GOT3 (cell line): ENCODE measurements at places on chromosomes 11 and 22.

- DNase-seq = no peak
These were observed 8.3 kb downstream of the FTH1 start for GRCh38 chr11:61959114-61959513.

GRCh38 chr11:9280655-9281301 lies 15.6 kb upstream of the DENND5A start:
- DNase-seq = no peak

- no peak for DNase-seq
These were observed 309.7 kb downstream of the TMEM135 start for GRCh38 chr11:87347441-87347840.

DNA sequence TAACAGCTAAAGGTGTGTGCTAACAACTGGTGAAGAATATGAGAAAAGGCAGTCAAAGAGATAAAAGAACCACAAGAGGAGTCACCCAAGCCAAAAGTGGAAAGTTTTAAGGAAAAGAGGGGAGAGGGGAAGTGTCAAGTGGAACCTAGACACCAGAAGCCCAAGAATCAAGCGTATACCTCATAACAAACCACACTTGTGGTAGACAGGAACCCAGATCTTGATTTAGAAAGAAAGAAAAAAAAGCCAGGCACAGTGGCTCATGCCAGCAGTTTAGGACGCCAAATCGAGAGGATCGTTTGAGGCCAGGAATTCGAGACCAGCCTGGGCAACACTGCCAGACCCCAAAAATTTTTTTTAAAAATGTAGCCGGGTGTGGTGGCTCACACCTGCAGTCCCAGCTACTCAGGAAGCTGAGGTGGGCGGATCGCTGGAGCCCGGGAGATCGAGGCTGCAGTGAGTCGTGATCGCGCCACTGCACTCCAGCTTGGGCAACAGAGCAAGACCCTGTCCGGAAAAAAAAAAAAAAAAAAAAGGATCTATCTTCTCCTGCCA lies 877 bp downstream of the SLC25A17 start:
- no peak for DNase-seq

DNA sequence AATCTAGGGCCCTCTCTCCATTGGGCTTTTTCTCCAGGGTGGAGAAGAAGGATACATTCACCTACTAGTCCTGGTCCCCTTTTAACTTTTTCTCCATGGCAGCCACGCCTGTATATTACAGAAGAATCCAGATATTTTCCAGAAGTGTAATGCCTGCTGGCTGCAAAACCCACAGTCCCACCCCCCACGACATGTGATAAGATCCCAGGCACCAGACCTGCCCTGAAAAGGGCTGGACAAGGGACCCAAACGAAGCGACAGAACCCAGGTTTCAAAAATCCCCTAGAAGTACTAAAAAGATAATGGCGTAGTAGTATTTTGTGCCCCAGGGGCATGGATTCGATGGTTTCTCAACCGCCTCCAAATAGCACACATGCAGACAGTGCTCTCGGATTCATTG lies 2.8 kb downstream of the WT1 start:
- DNase-seq = no peak

DNA sequence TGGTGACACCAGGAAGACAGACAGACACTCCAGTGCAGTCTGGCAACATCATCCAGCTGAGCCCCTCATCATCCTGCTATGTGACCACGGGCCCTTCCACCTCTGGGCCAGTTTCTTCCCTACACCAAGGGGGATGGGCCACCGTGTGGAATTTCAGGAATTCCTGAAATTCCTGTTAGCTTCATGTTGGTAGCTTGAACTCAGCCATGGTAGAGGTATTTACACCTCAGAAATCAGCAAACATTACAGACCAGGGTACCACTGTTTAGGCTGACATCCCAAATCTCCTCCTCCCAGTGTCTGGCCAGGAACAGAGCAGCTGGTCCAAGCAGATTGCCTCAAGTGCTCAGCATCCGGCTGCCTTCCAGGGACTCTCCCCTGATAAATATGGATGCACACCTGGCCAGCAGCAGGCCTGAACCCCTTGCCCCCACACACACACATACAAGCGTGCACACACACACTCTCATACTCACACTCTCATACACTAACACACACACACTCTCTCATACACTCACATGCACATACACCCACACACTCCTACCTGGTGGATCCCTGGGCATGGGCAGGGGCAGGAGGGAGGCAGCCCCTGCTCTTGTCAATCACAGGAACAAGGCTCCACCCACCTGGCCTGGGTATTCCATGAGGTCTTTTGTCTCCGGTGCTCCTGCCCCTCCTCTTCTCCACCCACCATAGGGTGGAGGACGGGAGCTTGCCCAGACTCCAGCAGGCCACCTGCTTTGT lies 85.2 kb downstream of the BUD13 start:
- DNase-seq = no peak

DNA sequence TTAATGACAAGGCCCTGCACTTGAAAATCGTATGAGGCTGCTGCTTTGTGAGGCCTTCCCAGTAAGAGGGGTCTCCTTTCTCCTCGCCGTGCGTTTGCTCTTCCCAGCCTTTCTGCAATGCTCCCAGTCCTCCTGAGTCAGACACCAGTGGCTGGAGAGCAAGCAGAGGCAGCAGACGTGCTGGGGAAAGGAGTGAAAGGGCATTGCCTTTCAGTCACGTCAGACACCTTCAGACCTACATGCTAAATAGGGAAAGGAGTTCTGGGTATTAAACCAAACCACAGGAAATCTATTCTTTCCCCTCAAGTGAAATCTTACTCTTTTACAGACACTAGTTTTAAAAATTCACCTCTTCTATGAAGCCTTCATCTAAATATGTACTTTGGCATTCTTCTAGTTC lies 274.8 kb downstream of the NTM start:
- DNase-seq = no peak

- DNase-seq = no peak
These were observed 7.3 kb downstream of the PAX6 start for GRCh38 chr11:31803813-31804311.

GRCh38 chr11:132519241-132519815 lies 1013.0 kb downstream of the OPCML start:
- no peak for DNase-seq

DNA sequence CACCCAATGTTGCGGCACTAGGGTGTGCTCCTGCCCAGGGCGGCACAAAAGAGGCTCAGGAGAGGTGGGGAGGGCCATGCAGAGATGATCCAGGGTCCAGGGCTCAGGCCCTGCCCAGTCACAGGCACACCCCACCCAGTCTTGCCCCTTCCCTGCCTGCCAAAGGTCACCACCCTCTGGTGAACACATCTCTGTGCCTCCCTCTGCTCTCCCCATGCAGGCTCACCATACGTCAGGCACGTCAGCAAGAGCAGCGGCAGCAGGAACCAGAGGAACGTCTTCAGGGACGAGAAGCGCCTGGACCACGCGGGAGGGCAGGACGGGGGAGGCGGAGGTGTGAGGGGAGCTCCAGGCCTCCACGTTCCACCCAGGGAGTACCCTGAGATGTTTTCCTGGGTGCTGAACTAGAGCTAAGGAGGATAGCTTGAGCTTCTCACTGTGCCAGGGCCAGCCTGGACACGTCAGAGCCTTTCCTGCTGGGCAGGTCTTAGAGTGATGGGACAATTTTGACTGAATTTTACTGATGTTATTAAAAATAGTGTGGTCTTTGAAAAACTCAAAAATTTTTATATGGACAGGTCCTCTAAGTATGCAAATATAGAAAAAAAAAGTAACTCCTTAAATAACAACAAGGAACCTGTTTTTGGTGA lies 7.2 kb downstream of the SUN2 start:
- no peak for DNase-seq

- no peak for DNase-seq
These were observed 5.7 kb upstream of the TMEM41B start for GRCh38 chr11:9320047-9320446.

- no peak for DNase-seq
These were observed 37.0 kb upstream of the FTH1 start for GRCh38 chr11:62004473-62004872.

GRCh38 chr11:13480198-13480597 lies 15.6 kb downstream of the PTH start:
- no peak for DNase-seq

DNA sequence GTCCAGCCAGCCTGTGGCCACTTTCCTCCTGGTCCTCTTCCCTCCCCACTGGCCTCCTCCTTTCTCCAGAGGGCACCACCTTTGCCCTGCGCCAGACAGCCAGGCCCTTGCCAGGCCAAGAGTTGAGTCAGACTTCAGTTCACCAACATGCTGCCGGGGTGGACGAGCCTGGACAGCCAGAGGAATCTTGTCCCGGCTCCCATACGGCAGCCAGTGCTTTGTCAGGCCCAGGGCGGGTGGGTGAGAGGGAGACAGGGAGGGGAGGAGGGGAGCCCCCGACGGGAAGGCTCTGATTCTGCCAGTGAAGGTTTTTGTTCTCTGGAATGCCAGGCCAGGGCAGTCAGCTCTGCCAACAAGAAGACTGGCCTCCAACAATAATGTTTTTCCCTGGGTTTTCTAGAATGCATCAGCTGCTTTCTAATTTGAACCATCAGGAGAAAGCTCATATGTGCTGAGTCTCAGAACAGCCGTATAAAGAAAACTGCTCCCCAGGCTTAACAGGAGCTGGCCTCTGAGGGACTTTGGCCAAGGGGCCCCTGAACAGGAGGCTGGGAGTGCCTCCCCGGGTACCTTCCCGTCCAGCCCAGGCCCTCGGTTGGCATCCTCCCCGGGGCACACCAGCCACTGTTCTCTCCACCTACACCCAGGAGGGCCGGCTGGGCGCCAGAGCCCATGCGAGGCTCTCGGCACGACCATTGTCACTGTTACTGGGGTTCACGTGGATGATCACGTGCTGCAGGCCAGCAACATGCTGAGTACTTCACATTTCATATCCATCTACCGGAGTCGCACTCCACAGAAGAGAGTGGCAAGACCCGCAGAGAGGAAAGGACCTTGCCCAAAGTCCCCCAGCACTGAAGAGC lies 28.6 kb downstream of the LIF start:
- DNase-seq = no peak

- no peak for DNase-seq
These were observed 907 bp downstream of the SERPINH1 start for GRCh38 chr11:75562836-75563484.

DNA sequence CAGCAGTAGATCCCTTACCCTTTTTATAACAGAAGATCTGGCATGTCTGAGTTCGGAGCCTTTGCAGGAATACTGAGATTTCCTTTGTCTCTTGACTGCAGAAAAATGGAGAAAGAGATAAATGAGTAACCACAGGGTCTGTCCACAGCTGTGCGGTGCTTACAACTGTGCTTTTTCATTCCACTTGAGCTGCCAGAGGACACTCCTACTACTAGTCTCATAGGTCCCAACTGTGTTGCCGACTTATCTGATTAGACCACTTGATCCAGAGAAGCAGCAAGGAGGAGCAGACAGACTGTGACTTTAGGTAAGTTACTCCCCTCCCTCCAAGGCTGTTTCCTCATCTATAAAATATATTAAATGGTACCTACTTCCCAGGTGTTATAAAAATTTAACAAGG lies 17.5 kb downstream of the FAM227A start:
- DNase-seq = no peak

GRCh38 chr11:123282597-123282996 lies 87.5 kb upstream of the CLMP start:
- DNase-seq = no peak

GRCh38 chr11:88119561-88119960 lies 55.7 kb downstream of the RAB38 start:
- DNase-seq = no peak

DNA sequence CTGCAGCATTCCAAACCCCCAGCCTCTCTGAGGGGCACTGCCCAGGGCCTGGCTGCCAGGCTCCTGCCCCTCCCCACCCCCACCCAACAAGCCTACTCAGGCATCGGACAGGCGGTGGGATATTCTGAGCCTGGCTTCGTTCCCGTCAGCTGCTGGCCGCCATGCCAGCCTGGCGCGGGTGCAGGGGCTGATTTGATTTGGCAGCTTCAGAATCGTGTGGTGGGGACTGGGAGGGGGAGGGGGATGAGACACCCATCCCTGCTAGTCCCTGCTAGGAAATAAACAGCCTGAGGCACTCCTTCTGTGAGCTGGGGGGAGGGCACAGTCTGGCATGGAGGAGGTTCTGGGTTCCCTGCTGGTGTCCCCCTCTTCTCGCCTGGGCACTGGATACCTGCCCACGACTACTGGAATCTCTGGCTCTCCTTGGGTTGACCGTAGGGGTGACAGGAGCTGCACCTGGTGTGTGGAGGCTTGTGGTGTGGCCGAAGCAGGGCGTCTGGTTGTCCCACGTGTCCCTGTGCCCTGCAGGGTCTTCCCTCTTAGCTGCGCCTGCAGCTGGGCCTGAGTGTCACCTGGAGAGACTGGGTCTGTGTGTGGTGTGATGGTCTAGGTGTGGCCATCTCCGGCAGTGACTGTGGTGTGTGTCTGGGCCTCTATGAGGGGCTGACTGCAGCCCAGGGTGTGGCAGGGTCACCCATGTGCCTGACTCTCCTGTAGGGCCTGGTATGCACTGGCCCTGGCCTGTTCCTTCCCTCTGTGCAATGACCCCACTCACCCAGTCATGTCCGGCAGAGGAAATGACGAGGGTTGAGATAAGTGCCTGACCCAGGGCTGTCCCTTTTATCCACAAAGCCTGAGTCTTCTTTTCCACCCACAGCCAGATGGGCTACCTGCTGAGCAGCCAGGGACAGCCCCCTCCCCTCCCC lies 42.2 kb downstream of the PDE2A start:
- DNase-seq = no peak

DNA sequence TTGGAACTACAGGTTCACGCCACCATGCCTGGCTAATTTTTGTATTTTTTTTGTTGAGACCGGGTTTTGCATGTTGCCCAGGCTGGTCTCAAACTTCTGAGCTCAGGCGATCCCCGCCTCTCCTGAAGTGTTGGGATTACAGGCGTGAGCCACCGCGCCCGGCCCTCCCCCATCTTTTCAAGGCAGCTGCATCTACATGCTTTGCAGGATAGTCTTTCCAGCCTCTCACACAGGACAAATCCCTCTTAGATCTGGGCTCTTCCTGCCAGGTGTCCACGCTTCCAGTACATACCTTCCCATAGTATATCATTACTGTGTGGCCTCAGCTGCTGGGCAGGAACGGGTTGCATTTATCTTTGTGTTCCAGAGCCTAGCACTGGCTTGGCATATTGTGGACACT lies 49.7 kb downstream of the C11orf96 start:
- DNase-seq = no peak

- no peak for DNase-seq
These were observed 81.5 kb upstream of the PPARA start for GRCh38 chr22:46068593-46069491.
